ENCODE measurements at places on chromosomes 4 and X. TPM values are rescaled to one million over a fixed set of nuclear protein-coding genes. Genes with fewer than 3 reads are reported as not detected.

Gene PAGE1
- total RNA-seq: not detected

DNA sequence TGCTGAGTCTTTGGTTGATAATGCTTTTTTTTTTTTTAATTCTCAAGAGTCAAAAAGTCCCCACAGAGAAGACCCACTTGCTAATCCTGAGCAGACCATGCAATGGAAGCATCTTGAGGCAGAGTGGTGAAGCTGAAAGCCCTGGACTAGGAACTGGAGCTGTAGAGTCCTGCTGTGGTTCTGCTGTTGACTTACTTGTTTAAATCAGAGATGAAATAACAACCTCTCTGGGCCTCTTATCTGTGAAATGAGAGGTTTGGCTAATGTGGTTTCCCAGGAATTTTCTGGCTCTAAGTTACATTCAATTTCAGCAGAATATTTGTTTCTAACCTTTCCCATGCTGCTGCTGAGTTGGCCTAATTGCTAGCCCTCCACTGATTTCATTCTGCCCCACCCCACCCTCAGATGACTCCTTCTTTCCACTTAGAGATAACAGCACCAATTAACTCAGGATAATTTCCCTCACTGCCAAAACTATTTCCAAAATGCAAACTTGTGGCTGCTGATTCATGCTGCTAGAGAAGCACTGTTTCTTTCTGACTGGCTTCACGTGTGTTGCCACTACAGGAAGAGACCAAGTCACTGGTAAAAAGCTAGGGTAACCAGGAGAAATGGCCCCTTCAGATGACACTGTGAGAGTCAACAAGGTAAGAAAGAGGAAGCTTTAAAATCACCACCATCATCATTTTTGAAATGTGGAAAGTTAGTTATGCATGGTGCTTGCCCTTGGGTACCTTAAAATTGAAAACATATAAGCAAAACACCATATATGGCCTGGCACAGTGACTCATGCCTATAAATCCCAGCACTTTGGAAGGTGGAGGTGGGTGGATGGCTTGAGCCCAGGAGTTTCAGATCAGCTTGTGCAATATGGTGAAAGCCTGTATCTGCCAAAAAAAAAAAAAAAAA, 326.4 kb downstream of the DCHS2 start:
- DNase-seq: peak; percentile 97

Gene PHOX2B
- total RNA-seq: not detected

Gene CSN1S1
- total RNA-seq: not detected

Gene NIPAL1
- 3.0 TPM for total RNA-seq

Gene PRKG2
- total RNA-seq: not detected

- peak; percentile 11 for DNase-seq
These were observed 790 bp downstream of the CLGN start for GRCh38 chr4:140426610-140427105.

Gene CCDC160
- total RNA-seq: not detected

Gene ARHGAP36
- total RNA-seq: not detected

Gene GPR143
- 0.49 TPM for total RNA-seq

- DNase-seq: no peak
These were observed 126.9 kb downstream of the ELOVL6 start for GRCh38 chr4:110071466-110071865.

- DNase-seq: no peak
These were observed 50.2 kb downstream of the ANKRD17 start for GRCh38 chr4:73208376-73208775.

DNA sequence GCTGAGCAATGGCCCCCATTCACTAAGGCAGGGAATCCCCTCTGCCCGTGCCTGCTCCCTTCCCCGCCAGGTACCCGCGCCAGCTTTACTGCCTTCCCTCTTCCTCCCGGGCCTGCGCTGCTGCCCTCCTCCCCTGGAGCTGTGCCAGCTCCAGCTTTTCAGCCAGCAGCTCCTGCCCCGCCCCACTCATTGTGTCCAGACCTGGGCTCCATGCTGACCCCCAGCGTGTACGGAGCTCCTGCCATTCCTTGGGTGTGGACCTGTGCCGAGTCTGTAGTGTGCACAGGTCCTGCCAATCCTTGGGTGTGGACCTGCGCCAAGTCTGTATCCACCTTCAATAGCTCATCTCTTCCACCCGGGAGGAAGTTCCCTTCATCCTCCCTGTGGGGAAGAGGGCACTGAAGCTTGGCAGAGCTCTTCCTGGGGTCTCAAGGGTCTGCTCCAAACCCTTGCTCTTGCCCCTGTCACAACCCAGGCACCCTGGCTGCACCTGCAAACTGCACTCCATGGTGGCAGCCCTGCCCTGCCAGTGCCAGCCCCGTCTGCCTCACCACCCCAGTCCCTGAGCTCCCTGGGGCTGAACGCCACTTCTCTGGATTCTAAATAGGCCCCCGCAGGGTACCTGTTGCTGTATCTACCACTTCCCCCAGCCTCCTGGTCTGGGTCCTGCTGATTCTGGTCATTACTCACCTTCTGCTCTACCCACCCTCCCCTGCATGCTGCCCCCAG, 63.9 kb downstream of the TRMT44 start:
- DNase-seq: no peak

Gene L1CAM
- 37.1 TPM for total RNA-seq

DNA sequence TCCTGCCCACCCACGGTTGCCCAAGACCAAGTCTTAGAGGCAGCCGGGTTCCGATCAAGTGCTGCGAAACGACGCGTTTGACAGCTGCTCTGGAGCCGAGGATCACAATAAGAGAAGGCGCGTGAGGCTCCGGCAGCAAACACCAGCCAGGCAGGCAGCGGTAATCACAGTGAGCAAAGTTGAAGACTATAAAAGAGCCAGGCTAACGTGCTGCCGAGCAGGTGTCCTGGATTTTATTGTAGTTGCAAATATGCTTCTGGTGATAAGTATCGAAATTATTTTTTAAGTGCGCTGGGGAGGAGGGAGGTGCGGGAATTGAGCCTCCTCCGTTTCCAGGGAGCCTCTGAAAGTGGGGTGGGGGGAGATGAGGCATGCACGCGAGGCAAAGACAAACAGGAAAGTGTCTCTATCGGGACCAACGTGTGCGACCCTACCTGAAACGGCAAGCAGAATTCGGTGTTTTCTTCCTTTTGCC, 590 bp downstream of the GABRA2 start:
- DNase-seq: no peak

DNA sequence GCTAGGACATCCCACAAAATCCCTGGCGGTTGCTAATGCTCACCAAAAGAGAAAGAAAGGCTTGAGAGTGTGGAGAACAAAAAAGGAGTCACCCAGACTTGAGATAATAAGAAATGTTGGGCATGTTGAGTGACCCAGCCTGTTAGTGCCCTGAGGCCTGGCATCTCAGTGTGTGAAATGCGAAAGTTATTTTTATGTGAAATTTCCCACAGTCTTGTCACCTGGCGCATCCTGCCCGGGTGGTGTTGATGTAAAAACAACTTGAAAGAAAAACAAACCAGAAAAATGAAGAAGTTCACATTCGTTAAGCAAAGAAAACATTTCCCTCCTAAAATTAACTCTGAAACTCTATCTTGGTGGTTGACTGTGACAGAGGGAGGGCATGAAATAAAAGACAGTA, 495.2 kb downstream of the MID1IP1 start:
- DNase-seq: no peak

Gene CYBB
- not detected for total RNA-seq

Gene SLC49A3
- not detected for total RNA-seq

Gene TSR2
- 45.3 TPM for total RNA-seq

DNA sequence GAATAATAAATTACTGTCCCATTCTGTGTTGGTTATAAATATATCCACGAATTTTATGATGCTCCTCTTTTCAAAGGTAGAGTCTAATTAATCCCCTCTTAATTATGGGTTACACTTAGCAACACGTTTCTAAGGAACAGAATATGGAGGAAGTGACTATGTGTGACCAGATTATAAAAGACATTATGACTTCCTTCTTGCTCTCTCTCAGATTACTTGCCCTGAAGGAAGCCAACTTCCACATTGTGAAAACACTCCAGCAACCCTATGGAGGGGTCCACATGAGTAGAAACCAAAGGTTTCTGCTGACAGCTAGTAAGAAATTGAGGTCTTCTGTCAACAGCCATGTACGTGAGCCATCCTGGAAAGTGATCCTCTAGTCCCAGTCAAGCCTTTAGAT, 59.3 kb downstream of the WDFY3 start:
- DNase-seq: no peak

DNA sequence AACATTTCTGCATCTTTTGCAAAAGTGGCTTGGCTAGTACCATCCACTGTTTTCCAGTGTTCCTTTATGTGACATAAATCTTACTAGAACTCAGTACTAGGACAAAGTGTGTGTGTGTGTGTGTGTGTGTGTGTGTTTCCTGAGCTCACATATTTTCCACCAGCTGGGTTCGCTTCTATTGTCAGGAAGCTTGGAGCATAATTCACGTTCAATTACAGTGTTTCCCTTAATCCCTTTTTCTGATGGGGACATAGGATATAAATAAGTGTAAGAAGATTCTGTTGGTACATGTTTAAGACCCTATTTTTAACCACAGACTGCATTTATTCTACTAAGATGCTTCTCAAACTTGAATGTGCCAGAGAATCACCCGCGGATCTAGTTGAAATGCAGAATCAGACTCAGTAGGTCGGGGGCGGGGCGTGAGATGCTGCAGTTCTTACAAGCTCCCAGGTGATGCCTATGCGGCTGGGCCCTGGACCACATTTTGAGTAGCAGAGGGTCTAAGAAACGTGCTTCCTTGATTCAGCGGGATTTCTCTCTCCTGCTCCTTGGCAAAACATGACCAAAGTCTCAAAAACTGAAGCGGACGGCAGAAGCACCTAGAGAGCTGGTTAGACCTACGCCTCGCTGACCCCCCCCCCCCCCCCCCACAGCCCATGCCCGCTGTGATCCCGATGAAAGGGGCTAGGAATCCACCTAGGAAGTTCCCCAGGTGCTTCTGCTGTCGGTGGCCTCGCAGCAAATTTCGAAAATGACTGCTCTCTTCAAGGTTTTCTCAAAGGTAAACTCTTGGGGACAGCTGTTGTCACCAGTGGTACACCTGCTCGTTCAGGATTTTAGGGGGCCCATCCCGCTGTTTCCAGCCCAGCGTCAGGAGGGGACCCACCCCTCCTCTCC, 797 bp downstream of the CD99L2 start:
- peak; percentile 2 for DNase-seq

GRCh38 chr4:76105652-76106051, 31.1 kb downstream of the ART3 start:
- DNase-seq: no peak

GRCh38 chr4:102705391-102705935, 55.3 kb downstream of the MANBA start:
- DNase-seq: no peak

- no peak for DNase-seq
These were observed 19.3 kb upstream of the CLNK start for GRCh38 chr4:10703766-10704429.

Gene NXF2B
- not detected for total RNA-seq

Gene FAM199X
- 14.2 TPM for total RNA-seq

Gene ZCCHC18
- total RNA-seq: not detected

Gene SPACA5
- not detected for total RNA-seq
